Tibial nerve (tissue), 4 donors: ENCODE measurements at places on chromosomes 5 and 9.
A peak's percentile ranks its signal among the peaks of the same experiment; 100 is the strongest.

GRCh38 chr9:75601280-75601679 lies 289.2 kb upstream of the PCSK5 start:
- no peak for DNase-seq

GRCh38 chr5:78760770-78761169 lies 112.2 kb upstream of the LHFPL2 start:
- no peak for DNase-seq

DNA sequence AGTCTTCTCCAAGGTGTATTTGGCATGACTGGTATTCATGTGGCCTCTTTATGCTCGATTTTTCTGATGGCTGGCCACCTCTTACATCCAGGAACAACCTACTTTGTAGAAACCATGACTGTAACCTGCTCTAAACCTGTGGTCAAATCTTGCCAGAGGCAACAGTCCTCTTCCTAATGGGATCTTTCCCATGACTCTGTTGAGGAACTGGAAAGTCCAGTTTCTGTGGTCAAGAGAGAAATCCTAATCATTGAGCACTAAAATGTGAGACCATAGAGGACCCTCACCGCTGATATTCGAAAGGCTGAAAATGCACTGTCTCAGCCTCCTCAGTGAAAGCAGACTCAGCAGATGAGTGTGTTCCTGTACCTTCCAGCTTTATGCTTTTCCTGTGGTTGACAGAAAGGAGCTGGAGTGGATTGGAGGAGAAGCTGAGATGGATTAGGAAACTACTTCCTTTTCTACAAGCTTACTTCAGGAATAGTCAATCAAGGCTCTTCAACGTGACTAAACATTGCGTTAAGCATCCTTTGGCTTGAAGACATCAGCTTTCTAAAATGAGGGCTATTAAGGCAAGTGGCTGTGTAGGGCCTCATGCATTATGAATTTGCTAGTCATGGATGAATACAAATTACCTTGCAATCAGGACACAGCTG lies 69.7 kb upstream of the DAPK1 start:
- DNase-seq: no peak

DNA sequence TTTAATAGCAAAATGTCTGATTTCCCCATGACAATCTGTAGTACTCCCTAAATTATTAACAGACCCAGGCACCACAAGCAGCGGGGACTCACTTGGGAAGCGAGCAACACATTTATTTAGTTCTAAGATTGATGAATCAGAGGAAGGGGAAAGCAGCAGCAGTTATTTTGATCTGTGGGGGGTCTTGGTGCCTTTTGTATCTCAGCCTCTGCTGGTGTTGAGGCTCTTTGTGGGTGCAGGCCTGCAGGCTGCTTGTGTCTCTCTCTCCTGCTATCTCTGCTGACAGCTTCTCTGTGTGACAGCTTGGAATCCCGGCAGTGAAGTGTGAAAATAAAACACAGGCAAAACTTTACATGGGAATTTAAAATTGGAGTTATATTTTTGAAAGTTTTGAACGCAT lies 878.2 kb upstream of the DMAC1 start:
- DNase-seq: no peak

GRCh38 chr5:115393239-115393638 lies 96.8 kb upstream of the CCDC112 start:
- no peak for DNase-seq

GRCh38 chr5:139660923-139661814 lies 13.0 kb downstream of the CXXC5 start:
- DNase-seq: peak; percentile 75

GRCh38 chr9:117473293-117473692 lies 58.4 kb upstream of the ASTN2 start:
- DNase-seq: no peak

DNA sequence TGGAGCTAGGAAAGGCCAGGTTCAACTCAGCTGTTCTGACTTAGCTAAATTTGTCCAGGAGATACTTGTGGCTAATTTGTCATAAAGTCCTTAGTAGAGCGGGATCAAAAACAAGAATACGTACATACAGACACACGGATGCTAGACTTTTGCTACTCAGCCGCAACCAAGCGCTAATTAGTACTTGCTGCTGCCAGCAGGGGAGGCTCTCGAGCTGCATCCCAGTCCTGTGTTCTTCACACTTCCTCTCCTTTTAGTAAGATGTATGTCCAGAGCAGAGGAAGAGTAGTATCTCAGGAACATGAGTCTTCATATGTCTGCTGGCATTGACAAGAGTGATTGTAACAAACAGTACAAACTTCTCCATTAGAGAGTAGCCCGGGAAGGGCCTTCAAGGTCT lies 58.3 kb downstream of the CYFIP2 start:
- no peak for DNase-seq

DNA sequence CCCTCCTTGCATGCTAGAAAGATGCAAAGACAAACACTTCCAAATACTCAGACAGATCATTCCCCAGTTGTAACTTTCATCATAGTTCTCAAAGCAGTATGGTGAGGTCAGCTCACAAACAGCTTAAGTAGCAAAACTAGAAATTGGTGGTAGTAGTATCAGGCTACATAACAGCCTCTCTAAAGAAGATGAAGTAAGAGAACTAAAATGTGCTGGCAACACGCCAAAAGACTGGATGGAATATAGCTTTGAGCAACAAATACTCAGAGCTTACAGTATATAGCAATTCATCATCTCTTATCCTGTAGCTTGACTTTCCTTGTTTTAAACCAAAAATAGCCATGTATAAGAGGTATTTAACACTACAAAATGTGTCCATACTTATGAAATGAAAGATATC lies 7.5 kb downstream of the PFDN1 start:
- peak; percentile 70 for DNase-seq

- DNase-seq: no peak
Measured at GRCh38 chr9:128940271-128940921, 7.0 kb downstream of the DOLK start.

GRCh38 chr5:177365845-177366527 lies 8.3 kb downstream of the RGS14 start:
- DNase-seq: no peak

DNA sequence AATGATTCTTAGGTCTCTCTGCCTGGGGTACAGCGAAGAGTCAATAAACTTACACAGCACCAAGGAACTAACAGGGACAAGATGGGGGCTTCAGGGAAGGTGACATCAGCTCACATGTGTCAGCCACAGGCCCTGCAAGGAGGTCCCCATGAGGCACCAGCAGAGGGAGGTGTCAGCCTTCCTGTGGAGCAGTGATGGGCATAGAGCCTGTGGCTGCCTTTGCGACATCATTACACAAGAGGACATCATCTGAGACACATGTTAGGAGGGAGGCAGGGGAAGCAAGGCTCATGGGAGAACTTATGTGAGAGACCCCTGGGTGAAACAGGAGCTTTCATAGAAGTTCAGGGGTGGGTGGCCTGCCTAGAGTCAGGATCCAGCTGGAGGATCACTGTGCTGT lies 389.6 kb downstream of the SEMA5A start:
- DNase-seq: no peak

DNA sequence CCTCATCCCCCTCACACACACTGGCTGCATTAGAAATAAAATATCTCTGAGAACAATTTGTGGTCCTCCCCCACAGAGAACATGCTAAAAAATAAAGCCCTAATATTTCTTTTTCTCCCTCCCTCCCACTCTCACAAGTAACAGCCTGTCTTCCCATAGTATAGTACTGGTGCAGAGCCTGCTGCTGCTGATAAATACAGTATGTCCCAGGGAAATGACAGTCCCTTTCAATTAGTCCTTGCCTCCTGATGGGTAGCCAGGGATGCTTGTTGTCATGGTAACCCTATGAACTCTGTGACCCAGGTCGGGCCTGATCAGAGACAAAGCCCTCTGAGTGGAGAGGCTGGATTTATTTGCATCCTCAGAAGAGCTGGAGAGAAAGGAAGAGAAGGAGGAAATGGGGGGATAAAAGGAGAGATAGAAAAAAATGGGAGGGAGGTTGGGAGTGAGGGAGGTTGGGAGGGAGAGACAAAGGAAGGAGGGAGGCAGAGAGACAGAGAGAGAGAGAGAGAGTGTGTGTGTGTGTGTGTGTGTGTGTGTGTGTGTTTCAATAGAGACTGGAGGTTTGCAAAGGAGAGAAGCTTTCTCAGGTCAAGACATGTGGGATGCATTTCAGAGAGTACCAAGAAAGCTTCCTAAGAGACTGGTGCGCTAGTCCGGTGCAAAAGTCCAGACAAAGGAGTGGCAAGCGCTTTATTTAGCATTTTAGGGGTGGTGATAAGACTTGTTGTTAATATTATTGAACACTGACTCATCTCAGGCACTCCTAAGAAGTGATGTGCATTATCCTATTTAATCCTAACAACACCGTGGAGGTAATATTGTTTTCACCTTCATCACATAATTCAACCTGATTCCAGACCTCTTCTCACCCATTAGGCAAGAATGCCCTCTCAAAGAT lies 260.8 kb downstream of the FAM114A2 start:
- DNase-seq: no peak

- DNase-seq: no peak
Measured at GRCh38 chr5:141915881-141916336, 7.8 kb upstream of the DELE1 start.

GRCh38 chr5:73299665-73300336 lies 126.8 kb downstream of the TMEM174 start:
- DNase-seq: no peak
